ENCODE measurements at places on chromosomes 2 and 18.

GRCh38 chr18:74571895-74572680 lies 25.6 kb upstream of the ZNF407 start:
- DNase-seq: no peak

- no peak for DNase-seq
Measured at GRCh38 chr2:222433332-222434173, 9.2 kb downstream of the SGPP2 start.

DNA sequence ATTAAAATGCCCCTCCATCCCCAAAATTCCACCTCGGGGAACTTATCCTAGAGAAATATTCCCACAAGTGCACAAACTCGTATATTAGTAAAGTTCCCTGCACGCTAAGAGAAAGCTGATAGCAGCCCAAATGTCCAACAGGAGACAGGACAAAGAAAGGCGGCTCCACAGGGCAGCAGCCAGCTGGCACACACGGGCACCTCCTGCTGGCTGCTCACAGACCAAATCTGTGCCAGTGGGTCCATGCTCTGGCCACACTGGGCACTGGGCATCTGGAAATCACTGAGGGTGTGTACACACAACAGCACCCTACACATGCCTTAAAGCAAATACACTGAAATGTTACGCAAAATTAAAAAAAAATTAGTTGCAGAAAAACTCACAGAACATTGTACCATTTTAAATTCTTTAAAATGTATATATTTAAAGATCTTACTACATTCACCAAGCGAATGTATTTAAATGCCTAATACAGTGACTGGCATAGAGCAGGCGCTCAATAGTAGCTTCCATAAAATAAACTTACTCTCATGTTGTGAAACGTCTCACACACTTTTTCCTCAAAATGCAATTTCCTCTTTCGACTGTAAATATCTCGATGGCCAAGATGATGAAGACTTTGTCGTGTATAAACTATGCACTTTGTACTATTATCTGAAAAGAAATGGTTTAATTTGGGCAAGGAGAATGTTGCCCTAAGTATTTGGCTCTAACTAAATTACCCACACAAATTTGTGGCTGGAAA lies 19.4 kb downstream of the ZNF516 start:
- no peak for DNase-seq

GRCh38 chr2:16656784-16657391 lies 8.7 kb downstream of the CYRIA start:
- no peak for DNase-seq

DNA sequence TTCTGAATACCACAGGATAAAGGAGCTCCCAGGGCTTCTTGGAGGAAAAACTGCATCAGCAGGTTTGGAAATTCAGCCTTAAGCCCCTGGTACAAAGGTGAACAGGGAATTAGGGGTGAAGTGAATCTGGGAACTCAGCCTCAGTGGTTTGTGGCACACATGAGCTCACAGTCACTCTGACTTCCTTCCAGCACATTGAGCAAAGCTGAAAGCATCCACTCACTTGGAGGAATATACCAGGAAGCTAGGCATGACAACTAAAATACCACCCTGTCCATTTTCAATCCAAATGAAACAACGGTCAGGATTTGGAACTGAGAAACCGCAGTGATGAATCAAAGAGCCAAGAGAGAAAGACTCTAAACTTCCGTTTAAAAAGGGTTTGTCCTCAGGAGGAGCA lies 216.1 kb downstream of the ICOS start:
- DNase-seq: no peak
